Substantia nigra (tissue), 51 donors: ENCODE measurements at places on chromosomes 7 and 10.

GRCh38 chr7:135151533-135151932 lies 3.7 kb downstream of the TMEM140 start:
- DNase-seq = no peak

DNA sequence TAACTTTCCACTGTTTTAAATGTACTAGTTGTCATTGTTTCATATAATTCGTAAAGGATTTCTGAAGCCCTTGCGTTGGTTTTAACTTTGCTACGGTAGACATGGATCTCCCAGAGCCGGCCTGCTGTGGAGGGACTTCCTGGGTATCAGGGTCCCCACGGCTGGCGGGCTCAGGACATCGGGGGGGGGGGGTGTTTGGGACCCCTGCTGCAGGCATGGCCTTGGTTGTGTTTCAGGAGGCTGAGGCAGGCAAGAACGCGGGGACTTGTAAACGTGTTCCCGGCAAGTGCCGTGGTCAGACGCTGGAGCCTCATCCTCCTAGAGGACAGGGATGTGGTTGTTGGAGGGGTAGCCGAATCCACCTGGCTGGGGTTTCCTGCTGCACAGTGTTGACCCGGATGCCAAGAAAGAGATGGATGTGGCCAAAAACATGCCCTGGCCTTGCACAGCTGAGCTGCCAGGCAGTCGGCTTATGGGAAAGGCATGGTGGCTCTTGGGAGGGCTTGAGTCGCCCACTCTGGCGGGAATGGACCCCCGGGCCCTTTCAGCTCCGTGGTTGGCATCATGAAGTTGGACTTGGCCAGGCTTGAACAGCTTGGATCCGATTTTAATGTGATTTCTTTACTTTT lies 21.4 kb upstream of the CHST12 start:
- DNase-seq = no peak

- DNase-seq = no peak
Observed at GRCh38 chr7:157024716-157025115, 14.3 kb upstream of the MNX1 start.

DNA sequence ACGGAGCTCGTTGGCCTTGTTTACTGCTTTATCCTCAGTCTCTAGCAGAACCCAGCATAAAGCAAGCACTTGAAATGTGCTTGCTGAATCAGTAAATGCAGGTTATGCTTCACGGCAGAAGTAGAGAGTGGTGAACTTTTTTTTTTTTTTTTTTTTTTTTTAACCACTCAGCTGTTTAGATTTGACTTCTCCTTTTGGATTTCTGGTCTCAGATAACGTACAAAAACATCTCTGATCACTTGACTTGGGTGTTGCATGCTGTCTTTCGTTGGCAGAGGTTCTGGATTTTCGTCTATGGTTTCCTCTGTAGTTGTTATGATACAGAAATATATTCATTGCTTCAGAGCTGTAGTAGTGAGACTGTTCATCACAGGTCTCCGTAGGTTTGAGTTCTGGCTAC lies 242.5 kb upstream of the HABP2 start:
- no peak for DNase-seq

DNA sequence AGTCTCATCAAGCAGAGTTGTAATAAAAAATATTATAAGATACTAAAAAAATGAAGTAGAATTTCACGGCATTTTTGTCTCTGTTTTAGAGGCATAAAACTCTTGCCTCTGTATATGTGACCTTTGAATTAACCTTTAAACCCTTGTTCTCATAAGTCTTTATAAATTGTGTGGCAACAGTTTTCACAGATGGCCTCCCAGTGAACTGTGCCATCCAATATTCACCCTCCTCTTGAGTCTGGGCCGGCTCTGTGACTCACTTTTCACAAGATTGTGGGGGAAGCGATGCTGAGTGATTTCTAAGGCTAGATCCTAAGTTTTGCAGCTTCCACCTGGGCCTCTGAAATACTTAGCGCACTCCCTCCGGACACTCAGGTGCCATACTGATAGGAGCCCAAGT lies 4.6 kb upstream of the USP6NL start:
- no peak for DNase-seq

GRCh38 chr7:913736-914520 lies 37.6 kb downstream of the GET4 start:
- DNase-seq = peak; percentile 49

GRCh38 chr7:126044662-126045061 lies 1115.0 kb upstream of the POT1 start:
- no peak for DNase-seq

DNA sequence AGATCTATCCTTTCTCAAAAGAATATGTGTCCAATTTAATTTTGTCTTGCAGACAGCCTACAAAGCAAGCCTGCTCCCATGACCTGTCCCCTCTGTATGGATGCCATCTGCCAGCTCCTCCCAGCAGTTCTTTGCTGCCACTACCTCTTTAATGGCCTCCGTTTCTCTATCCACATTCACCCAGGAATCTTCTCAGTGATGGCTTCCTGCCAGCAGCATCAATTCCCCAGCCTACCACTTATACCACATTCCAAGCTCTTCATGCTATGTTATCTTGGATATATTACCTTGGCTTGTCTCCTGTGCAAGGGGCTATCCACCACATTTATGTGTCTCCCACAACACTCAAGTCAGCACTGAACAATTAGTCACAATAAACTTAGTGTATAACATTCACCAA lies 133.2 kb downstream of the VPS50 start:
- DNase-seq = no peak

- DNase-seq = no peak
Observed at GRCh38 chr10:109619914-109620313, 303.4 kb downstream of the XPNPEP1 start.

DNA sequence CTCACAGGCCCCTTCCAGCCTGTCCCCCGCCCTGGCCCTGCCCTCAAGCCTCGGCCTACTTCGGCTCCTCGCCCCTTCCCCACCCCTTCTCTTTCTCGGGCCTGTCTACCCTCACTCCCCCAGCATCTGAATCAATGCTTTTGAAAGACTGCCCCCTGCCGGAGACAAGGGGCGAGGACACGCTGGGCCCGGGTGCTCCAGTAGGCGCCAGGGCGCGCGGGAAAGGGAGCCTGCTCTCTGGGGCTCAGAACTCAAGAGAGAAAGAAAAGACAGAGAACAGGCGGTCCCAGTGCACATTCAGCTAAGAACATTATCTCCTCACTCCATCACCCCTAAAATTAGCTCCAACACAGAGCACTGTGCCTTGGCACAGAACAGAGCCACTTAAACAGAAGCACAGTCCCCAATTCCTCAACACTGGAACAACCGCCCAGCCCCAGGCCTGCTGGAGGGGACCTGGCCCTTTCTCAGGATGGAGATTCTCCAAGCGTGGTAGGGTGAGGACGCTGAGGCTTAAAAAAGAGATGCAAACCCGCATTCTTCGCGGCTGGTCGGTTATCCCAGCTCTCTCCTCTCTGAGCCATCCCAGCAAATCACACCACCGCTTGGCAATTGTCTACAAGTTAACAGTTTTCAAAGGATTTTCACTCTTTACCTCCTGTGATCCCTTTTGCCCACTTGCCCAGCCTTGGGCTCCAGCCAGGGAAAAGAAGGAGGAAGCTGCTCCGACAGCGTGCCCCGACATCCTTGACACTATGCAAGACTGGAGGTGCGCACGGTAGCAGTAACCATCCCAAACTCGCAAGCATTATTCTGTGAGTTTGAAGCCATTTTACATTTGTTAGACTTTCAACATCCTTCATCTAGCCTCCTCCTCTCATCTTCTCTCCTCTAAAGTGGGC lies 2.1 kb downstream of the GIGYF1 start:
- peak; percentile 70 for DNase-seq
